ENCODE measurements at places on chromosomes 12 and 14.

DNA sequence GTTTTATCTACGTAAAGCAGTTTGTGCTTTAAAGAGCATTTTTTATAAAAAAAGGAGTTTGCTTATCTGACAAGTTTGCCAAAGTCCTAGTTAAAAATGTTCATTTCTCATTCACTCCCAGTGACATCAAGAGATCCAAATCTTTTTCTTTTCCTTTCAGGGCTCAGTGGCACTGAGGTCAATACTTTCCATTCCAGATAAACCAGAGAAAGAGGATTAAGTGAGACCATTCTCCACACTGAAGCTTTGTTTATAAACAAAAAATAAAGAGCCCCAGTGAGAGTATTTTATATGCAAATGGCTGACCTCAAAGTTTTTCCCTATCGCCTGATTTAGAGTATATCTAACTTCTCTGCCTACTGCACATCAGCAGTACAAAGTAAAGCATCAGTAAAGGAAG lies 199.8 kb downstream of the ALG10B start:
- DNase-seq, result no peak

GRCh38 chr14:101600336-101600890 lies 39.1 kb downstream of the DIO3 start:
- no peak for DNase-seq

DNA sequence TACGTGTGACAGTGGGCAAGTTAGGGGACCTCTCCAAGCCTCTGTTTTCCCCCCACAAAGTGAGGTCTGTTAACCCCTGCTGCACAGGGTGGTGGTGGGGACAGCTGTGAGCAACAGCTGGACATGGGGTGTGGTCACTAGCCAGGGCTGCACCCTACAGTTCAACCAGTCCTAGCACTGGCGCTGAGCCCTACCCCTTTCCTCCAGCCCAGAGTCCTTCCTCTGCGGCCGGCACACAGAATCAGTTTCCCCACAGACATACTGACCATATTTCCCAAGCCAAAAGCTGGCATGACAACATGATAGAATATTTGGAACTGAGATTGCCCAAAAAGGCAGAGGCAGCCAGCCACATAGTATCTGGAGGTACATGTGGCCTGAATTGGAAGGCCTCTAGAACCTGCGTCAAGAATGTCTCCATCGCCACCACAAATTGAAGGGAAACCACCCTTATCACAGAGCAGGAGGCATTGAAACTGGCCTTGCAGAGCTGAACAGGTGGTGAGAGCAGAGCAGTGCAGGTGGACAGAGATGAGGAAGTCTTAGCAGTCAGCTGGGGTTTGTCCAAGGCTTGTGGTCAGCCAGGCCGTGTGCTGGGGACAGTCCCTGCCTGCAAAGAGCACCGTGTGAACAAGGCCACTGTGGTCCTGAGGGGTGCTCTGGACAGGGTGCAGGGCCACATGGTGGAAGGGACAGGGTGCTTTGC lies 21.2 kb downstream of the DEGS2 start:
- no peak for DNase-seq

GRCh38 chr12:64219145-64219544 lies 3.0 kb downstream of the KICS2 start:
- DNase-seq, result no peak

DNA sequence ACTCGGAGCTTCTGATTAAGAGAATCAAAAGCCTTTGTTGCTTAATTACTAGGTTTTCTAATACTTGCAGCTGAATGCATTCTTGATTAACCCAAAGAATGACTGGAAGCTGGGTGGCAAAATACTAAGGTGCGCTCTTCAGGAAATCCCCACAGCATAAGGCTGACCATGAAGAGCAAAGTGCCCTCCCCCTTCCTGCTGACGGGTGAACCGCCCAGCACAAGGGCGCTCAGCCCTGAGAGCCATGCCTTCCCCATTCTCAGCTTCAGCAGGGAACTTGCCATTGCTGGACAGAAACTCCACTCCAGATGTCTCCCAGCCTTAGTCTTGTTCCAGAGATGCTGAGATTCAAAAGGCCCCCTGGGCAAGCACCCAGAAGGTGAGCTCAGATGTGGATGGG lies 27.2 kb upstream of the FBRSL1 start:
- DNase-seq, result no peak

- no peak for DNase-seq
These were observed 5.9 kb downstream of the ARL6IP4 start for GRCh38 chr12:122986258-122986871.

DNA sequence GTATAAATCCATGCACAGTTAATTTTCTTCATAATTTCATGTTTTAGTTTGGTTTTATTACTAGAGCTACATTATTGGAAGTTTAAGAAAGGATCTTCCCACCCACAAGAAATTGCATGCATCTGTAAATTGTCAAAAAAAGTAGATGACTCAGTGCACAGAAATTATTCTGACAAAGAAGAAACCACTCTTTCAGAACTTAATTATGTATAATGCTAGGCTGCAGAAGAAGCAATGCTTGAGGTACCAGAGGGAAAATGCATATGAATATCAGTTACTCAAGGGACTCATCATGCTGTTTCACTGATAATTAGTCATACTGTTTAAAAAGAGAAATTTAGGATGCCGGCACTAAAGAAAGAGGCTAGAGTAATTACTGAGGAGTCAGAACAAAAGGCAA lies 147.0 kb downstream of the SLC16A7 start:
- DNase-seq, result no peak

DNA sequence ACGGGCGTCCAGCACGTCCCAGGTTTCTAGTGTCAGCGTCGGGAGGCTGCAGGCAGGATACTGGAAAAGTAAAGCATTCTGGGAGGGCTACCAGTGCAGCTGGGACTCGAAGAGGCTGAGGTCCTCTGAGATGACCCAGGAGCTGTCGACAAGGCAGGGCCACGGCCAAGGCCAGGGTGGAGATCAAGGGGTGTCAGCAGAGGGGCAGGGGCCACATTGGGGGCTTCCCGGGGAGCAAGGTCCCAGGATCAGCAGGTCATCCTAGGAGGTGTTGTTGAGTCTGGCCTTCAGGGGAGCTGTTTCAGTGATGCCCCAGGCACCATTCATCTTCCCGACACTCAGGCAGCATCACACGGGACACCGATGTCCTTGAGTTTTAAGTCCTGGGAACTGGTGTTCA lies 377.8 kb upstream of the SFSWAP start:
- DNase-seq, result no peak

DNA sequence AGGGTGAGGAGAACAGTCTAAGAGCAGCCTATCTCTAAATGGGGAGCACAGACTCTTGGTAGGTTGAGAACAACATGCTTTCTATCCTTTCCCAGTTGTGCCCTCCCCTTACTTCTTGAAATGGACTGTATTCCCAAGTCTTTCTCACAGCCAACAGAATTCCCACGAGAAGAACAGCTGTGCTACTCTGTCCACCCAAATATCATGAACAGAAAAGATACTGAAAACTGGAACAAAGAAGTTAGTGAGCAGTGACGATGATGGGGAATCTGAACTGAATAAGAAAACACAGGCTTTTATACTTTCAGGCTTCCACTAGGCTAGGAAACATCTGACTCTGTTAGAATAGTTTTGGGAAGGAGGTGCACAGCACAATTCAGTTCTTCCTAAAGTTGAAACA lies 3.4 kb downstream of the NACA start:
- no peak for DNase-seq

- DNase-seq, result no peak
These were observed 926 bp upstream of the CMKLR1 start for GRCh38 chr12:108340037-108340436.

DNA sequence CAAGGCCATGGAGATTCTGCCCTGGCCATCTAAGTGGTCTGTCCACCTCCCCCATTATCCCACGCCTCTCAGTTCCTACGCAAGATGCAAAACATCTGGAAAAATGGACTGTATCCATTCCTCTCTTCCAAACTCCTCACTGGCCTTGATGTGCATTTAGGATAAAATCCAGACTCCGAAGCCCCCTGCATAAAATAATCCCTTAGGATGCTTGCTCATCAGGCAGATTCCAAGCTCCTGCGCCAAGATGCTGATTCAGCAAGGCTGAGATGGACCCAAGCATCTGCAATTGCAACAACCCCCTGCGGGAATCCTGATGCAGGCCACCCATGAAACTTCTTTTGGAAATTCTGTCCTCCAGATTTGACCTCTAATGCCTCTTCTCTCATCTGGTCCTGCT lies 81.6 kb downstream of the SPRING1 start:
- no peak for DNase-seq

DNA sequence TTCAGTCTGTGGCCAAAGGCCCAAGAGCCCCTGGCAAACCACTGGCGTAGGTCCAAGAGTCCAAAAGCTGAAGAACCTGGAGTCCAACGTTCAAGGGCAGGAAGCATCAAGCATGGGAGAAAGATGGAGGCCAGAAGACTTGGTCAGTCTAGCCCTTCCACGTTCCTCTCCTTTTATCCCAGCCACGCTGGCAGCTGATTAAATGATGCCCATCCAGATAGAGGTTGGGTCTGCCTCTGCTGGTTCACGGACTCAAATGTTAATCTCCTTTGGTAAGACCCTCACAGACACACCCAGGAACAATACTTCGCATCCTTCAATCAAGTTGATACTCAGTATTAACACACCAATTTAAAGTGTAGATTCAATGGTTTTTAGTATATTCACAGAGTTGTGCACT lies 21.1 kb upstream of the OS9 start:
- DNase-seq, result no peak

DNA sequence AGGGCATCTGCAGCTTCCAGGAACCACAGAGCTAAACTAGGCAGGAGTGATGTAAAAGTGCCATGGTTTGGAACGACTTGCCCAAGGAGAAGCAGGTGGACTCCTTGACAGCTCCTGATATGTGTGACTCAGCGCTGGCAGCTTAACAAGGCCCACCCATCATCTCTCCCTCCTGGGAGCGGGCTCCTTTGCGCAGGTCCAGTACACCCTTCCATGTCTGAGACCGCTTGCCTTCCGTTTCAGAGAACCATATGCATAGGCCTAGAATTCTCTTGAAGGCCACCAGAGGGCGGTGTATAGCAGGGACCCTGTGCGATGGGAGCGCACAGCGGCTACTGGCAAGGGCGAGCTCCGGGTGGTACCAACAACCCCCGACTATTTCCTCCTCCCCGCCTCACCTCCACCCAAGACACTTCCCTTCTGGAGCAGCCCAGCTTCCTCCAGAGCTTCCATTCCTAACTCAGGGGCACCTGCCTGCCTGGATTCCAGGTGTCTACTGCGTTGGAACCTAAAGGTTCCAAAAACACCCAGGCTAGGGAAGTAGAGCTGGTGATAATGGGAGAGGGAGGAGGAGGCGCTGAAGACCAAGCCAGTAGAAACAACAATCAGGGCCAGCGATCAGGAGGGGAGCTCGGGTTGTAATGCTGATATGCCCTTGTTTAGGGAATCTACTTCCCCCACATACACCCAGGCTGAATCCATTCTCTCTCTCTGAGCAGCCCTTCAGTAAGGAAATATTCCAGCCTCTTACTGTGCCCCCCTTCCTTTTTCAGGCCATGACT lies 6.3 kb downstream of the DHH start:
- DNase-seq, result peak; percentile 79

GRCh38 chr14:24297190-24297964 lies 2.2 kb downstream of the DHRS1 start:
- no peak for DNase-seq

GRCh38 chr12:123075646-123076171 lies 75.2 kb downstream of the PITPNM2 start:
- peak; percentile 78 for DNase-seq

- DNase-seq, result no peak
These were observed 46.9 kb downstream of the RIMBP2 start for GRCh38 chr12:130669205-130669557.

- peak; percentile 37 for DNase-seq
These were observed 501 bp downstream of the RIMKLB start for GRCh38 chr12:8698132-8698851.

DNA sequence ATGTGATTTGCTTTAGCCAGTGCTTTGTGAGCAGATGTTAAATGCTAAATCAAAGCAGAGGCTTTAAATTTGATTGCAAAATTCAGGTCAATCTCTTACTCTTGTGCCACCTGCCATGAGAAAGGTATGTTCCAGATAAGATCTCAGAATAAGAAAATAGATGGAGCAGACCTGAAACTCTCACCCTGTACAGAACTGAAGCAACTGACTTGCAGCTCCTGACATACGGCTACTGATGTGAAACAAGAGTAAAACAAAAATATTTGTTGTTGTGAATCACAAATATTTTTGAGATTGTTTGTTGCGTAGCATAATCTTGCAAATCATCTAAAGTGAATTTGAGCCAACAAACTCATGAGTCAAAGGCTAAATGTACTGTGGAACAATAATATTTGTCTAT lies 3.5 kb upstream of the OSBPL8 start:
- DNase-seq, result no peak

GRCh38 chr12:65818454-65819382 lies 5.6 kb upstream of the HMGA2 start:
- DNase-seq, result no peak

- DNase-seq, result no peak
These were observed 106.8 kb downstream of the PELI2 start for GRCh38 chr14:56224691-56225681.

DNA sequence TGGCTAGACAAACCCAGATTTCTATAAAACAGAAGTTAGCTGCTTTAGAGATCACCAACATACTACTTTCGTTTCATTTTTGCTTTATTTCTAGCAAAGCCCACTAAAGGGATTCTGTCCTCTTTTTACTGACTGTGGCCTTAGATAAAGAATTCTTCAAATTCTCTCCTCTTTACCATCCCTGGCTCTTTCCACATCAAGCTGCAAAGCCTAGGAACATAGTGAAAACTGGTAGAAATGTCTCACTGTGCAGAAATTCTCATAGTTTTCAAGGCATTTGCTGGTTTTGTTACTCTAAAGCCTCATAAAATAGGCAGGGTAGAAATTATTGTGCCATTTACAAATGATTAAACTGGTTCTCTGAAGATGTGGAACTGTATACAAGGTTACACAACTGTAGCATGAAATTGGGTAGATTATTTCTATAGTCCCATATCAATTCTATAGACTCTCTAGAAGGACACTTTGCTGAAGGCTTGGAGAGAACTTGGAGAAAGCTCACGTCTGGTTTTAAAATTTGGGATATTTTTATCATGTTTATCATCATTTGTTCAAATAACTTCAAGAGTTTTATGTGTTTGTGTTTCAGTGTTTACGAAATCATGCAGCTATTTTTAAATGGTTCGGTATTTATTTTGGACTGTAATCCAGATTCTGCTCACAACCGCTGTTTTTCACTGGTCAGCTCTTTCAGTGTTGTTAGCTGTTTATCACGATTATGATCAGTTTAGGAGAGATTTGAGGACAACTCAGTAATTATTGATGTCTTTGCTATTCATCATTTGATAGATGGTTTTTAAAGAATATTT lies 36.7 kb upstream of the CSRP2 start:
- DNase-seq, result no peak

GRCh38 chr12:11652351-11653040 lies 3.0 kb downstream of the ETV6 start:
- peak; percentile 14 for DNase-seq

Data from CD4-positive, alpha-beta T cell treated with Interleukin-2 at 100 ng/mL for 4 hours (primary cell).